ENCODE measurements at places on chromosomes 5 and 9.

- DNase-seq: no peak
Observed at GRCh38 chr5:55530669-55531068, 4.1 kb downstream of the PLPP1 start.

- DNase-seq: no peak
Observed at GRCh38 chr5:17425385-17426070, 72.5 kb upstream of the TAF11L2 start.

DNA sequence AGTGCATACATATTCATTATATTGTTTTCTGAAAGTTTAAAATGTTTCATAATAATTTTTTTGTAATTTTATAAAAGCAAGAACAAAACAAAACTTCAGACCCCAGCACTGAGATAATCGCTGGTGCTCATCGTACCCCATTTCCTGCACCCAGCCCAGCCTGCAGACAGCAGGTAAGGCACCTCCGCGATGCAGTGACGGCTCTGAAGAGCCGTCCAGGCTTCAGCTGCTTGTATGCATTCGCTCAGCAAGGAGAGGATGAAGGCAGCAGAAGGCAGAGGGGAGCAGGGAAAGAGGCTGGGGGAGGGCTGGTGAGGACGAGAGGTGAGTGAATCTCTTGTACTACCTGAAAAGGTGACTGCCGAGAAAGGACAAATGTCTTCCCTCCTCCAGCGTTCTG is 153.5 kb downstream of the TTLL11 start:
- no peak for DNase-seq

DNA sequence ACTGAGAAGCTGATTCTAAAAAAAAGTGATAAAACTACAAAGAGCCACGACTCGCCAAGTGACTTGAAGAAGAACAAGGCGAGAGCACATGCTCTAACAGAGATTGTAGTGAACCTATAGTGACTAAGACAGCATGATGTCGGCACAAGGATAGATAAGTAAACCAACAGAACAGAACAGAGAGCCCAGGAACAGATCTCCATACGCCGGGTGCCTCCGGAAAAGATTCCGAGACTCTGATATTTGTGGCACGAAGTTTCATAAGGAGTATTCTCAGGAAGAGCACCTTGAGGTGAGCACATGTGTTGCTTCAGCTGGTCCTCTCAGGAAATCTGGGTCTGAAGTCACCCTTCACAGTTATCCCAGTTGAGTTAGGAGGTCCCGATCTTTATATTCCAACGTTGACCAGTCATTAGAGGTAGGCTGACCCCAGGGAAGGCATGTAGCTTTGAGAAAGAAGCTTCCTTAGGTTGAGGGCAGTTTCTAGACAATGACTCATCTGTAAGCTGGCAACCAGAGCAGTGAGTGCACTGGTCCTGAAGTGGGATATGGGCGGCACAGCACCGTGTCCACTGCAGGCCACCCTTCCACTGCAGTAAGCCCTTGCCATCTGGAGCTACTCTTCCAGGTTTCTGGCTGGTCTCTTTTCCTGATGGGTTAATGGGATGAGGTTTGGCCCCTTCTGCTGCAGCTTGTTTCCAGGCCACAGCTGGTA is 13.6 kb upstream of the CLK4 start:
- no peak for DNase-seq

GRCh38 chr9:137052998-137053943 is 590 bp downstream of the ENTPD2 start:
- no peak for DNase-seq

DNA sequence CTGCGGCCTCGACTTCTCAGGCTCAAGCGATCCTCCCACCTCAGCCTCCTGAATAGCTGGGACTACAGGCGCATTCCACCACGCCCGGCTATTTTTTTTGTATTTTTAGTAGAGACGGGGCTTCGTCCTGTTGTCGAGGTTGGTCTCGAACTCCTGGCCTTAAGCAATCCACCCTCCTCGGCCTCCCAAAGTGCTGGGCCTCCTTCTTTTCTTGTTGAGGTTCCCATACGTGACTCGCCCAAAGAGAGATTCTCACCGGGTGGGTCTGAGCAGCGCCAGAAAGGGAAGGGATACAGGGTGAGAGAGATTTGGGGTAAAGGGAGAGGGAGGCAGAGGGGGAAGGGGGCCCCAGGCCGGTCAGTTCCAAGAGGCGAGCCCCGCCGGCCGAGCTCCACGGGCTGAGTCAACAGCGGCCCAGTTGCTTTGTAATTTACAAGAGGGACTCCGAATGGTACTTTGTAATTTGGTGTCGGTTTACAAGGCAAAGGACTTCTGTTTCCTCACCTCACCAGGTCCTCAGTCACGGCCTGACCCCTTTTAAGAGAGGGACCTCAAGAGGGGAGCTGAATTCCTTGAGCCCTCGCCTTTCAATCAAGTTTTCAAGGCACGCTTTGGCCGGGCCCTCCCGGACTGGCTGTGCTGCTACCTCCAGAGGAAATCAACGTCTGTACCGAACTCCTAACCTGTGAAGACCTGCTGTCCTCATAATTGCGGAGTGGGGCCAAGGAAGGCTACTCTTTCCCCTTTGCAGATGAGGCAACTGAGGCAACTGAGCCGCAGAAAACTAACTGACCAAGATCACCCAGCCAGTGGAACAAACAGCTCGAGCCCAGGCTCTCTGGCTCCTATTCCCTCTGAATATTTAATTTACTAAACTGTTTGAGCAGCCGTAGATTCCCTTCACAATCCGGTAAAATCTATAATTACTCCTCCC is 3.3 kb upstream of the DMRT2 start:
- DNase-seq: no peak

GRCh38 chr9:93634311-93635185 is 58.2 kb downstream of the PHF2 start:
- no peak for DNase-seq
